ENCODE measurements at places on chromosomes 12 and 14. TPM values are rescaled to one million over a fixed set of nuclear protein-coding genes. Genes with fewer than 3 reads are reported as not detected.

- no peak for DNase-seq
These were observed 979.8 kb downstream of the BCL11B start for GRCh38 chr14:98292191-98292590.

NANOG gene
- total RNA-seq, result 330 TPM

GRCh38 chr14:85579942-85580341, 50.0 kb downstream of the FLRT2 start:
- no peak for DNase-seq

DNA sequence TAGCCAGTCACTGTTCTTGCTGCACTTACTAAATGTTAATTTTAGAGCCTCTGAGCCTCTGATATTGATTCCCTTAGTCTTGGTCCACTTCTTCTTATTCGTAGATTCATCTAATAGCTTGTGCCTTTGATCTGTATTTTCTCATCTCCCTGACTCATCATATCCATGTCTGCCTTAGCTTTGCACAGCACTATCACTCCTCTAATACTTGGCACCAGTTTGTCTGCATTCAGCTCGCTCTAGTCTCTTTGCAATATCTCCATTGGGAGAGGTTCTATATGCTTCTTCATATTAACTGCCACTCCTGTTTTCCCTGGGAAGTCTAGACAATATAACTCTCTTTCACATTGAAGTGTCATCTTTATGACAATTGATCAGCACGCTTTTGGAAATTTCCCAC, 68.5 kb upstream of the CSRP2 start:
- DNase-seq, result no peak

GRCh38 chr14:54483073-54483745, 5.6 kb downstream of the GMFB start:
- no peak for DNase-seq

DNA sequence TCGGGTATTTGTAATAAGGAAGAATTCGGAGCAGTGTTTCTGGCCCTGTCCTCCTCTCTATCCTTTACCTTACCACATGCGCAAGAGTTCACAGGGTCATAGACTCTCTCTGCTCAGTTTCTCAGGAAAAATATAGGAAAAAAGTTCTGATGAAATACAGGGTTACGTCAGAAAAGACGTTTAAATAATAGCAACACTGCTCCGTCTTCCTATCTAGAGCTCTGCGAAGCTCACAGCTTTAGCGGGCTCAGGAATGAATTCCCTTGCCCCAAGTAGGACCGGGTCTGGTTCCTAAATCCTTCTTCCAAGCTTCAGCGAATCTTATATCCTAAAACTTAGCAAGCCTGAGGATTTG, 365 bp downstream of the CCDC59 start:
- DNase-seq, result no peak

DNA sequence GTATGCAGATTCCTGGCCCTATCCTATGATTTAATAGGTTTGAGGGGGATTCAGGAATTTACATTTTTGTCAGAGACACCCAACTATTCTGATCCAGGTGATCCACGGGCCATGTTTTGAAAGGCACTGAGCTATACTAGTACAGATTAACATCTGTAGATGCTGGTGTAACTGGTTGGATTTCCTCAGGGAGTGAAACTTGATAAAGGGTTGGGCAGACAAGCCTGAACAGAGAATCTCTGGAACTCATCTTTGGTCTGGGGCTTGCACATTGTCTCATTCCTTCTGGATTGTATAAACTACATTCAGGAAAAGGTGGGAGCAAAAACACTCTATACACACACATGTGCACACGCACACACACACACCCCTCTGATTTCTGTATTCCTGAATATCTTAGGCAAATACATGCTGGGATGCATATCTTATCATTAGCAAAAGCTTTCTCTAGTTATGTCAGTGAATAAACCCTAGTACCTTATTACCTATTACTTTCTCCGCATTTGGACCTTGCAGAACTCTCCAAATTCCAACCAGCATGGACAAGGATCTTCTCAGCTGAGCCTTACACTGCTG, 104.6 kb downstream of the SLC38A1 start:
- no peak for DNase-seq

RPGRIP1 gene
- 0.41 TPM for total RNA-seq

DNA sequence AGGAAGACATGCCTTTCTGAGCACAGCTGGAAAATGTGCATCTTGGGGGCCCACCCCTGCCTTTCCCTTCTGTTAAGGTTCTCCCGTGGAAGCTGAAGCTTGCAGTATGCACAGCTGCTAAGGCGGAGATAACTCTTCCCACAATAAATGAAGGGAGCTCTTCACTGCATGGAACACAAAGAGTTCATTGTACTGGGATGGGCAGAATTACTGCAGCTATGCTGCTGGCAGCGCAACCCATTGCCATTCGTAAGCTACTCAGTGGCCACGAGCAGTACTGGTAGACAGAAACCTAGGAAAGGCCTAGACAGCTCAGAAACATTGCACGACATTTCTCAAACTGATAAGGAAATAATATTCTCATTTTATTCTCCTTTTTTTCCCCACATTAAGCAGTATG, 310.2 kb downstream of the MDGA2 start:
- no peak for DNase-seq

- no peak for DNase-seq
These were observed 37.9 kb downstream of the SH2B3 start for GRCh38 chr12:111443586-111443985.

SIRT4 gene
- 4.3 TPM for total RNA-seq

- no peak for DNase-seq
These were observed 15.8 kb upstream of the VPS33A start for GRCh38 chr12:122282061-122282460.

CD4 gene
- 2.7 TPM for total RNA-seq

DNA sequence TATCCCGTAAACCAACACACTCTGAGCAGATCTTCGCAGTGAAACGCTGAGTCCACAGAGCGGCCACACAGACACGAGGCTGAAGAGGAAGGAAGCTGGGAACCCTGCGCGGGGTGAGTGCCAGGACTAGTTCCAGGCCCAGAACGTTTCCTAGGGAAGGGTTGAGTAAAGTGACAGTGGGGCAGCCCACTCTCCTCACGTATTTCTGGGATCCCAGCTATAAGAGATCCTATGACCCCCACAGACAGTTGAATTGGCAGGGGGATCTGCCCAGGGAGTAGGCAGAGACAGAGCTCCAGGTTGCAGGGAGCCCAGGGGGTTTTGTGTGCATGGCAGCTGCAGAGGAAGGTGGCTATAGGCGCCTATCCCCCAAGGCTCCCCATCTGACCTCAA, 51.1 kb downstream of the GTF2A1 start:
- DNase-seq, result no peak

DNA sequence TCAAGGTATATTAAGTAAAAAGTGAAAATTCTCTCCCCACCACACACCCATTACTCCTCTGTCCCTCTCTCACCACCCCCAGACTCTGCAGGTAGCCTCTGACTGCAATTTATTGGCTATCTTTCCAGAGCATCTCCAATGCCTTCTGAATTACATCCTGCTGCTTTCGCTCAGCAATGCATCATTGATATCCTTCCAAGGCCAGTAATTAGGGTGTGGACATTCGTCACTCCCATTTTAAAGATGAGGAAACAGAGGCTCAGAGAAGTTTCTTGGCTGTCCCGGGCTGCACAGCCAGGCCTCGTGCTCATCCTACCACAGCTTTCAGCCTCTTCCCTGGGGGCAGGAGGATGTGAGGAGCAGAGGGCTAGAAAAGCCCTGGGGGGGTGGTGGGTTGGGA, 23.6 kb upstream of the PGF start:
- no peak for DNase-seq

SLCO1B3 gene
- total RNA-seq, result not detected

KCNK13 gene
- 0.14 TPM for total RNA-seq

KLRC2 gene
- total RNA-seq, result not detected

GRCh38 chr14:102511538-102511937, 2.0 kb upstream of the ANKRD9 start:
- no peak for DNase-seq

- DNase-seq, result no peak
These were observed 7.9 kb downstream of the CKAP4 start for GRCh38 chr12:106239951-106240335.

DNA sequence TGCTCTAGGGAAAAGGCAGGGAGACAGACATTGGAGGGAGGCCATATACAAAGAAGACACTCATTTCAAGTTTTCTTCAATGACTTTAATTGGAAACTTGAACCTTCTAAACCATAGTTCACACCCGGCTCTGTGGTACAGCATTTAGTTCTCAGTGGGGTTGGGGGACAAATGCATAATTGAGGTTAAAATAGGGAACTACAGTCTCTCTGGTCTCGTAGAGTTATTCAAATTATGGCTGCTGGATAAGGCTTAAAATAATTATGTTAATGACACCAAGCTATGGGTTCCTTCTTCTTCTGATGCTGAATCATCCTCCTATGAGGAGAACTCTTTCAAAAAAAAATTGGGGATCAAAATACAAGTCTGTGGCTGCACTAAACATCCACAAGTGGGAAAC, 3.8 kb upstream of the RPAP3 start:
- DNase-seq, result no peak

- DNase-seq, result no peak
These were observed 24.3 kb downstream of the ZFC3H1 start for GRCh38 chr12:71639341-71639760.

DNA sequence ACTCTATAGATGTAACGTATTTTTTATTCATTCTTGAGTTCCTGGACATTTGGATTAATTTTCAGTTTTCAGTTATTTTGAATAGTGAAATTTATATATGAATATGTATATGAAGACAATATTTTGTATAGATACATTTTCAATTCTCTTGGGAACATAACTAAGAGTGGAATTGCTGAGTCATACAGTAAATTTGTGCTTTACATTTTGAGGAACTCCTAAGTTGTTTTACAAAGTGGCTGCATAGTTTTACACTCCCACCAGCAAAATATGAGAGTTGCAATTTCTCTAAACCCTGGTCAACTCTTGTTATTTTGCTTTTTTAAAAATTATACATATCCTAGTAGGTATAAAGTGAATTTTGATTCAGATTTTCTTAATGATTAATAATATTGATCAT, 1838.6 kb upstream of the SEL1L start:
- no peak for DNase-seq

CLMN gene
- 12.2 TPM for total RNA-seq

HOXC12 gene
- total RNA-seq, result not detected

UNC79 gene
- 2.4 TPM for total RNA-seq

SSPN gene
- 2.5 TPM for total RNA-seq

GPHN gene
- total RNA-seq, result 19.8 TPM

ADAM20 gene
- total RNA-seq, result 0.25 TPM

SLCO1B1 gene
- total RNA-seq, result 0.37 TPM

CSRP2 gene
- 157 TPM for total RNA-seq

DNA sequence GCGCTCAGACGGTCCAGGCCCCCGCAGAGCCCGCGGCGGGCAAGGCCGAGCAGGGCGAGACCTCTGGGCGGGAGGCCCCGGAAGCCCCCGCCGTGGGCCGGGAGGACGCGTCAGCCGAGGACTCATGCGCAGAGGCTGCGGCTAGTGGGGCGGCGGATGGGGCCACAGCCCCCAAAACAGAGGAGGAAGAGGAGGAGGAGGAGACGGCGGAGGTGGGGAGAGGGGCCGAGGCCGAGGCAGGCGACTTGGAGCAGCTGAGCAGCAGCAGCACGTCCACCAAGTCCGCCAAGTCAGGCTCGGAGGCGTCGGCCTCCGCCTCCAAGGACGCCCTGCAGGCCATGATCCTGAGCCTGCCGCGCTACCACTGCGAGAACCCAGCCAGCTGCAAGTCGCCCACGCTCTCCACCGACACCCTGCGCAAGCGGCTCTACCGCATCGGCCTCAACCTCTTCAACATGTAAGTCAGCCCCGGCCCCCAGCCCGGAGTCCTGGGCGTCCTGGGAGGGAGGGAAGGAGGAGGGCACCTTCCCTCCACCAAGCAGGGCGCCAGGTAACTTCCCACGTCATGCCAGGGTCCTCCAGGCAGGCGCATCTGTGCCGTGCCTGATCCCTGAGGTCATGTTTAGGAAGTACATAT, 72.4 kb downstream of the IQSEC3 start:
- DNase-seq, result peak; percentile 49

- DNase-seq, result no peak
These were observed 3.8 kb downstream of the ZBTB42 start for GRCh38 chr14:104804481-104805325.

DNA sequence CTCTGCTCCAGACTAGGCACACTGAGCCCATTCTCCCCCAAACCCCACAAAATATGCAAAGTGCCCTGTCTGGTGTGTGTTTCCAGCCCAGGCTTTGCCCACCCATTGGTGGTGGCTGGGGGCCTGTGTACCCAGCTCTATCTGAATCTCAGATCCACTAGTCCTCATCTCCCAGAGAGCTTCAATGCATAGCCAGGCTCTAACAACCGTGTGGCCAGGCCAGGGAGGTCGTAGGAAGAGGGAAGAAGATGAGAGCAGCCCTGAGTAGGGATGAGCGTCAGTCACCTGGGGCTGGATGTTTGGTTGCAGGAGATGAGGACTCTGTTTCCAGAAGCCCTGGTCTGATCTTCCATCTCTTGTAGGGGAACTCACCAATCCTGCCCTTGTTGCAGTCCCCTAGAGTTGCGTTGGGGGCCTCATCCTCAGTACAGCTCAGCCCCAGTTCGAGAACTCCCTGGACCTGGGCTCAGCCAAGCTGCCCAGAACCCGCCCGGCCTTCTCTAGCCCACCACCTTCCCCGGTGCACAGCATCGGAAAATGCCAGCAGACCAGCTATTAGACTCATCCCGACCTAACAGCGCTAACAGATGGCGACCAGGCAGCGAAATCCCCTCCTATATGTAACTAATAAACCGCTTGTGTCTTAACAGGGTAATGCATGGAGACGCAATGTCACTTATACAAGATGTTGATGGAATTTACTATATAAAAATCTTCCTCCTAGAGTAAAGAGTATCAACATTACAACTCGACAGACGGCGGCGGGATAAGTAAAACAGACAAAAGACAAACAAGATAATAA, 3.2 kb upstream of the LHX5 start:
- no peak for DNase-seq

EIF2S3B gene
- total RNA-seq, result 1.0 TPM

LBHD2 gene
- not detected for total RNA-seq

GRCh38 chr14:49994951-49995561, 102.2 kb downstream of the ARF6 start:
- no peak for DNase-seq

GRCh38 chr14:40074169-40074568, 641.9 kb upstream of the FBXO33 start:
- DNase-seq, result peak; percentile 10

DNA sequence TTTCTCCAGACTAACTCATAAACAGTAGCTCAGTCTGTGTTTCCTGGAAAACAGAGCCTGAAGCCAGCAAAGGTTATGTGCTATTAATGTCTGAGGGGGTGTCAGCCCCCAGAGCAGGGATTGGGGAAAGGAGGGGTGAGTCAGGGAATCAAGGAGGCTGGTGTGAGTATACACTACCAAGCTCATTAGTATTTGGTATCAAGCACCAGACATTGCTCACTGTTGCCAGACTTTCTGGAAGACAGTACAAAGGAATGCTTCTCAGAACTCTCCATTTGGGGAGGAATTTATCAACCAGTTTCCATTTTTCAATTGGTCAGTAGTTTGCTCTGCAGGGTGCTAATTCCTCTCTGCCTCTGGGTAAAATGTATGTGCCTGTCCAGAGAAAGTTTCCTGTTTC, 443.4 kb downstream of the GLT1D1 start:
- DNase-seq, result no peak

Measured in WTC11 (cell line).